ENCODE measurements at places on chromosomes 11 and 22. TPM values are rescaled to one million over a fixed set of nuclear protein-coding genes. Genes with fewer than 3 reads are reported as not detected.

ADAMTS15 gene
- total RNA-seq: 1.8 TPM

MGAT3 gene
- under 0.01 TPM for total RNA-seq

CTSC gene
- total RNA-seq: 94.1 TPM

UBQLNL gene
- total RNA-seq: 0.05 TPM

HORMAD2 gene
- total RNA-seq: not detected

KRTAP5-2 gene
- total RNA-seq: not detected
